ENCODE measurements at places on chromosomes 13 and 19.

DNA sequence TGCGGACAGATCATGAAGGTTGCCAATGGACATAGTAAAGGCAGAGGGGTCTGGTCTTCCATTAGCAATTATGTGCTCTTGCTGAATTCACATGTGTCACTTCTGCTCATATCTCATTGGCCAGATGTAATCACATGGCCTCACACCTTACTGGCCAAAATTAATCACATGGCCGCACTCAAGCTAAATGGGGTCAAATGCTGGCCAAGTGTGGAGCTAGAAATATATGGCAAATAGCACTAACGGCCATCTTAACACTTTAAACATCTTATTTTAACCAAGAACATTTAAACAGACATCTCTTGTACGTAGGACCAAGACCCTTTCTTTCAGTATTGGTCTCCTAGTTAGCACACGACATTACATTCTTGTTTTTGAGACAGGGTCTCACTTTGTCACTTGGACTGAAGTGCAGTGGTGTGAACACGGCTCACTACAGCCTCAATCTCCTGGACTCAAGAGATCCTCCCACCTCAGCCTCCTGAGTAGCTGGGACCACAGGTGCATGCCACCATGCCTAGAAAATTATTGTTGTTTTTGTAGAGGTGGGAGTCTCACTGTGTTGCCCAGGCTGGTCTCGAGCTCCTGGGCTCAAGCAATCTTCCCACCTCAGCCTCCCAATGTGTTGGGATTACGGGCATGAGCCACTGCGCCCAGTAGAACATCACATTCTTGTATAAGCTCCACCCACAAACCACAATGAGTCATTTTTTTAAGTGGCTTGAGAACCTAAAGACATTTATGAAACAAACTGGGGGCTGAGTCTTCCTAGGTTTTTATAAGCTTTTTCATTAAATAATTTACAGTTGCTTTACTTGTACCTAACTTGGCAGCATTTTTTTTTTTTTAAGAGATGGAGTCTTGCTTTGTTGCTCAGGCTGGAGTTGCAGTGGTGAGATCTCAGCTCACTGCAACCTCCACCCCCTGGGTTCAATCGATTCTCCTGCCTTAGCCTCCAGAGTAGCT, 2.9 kb upstream of the PTOV1 start:
- DNase-seq, result no peak

DNA sequence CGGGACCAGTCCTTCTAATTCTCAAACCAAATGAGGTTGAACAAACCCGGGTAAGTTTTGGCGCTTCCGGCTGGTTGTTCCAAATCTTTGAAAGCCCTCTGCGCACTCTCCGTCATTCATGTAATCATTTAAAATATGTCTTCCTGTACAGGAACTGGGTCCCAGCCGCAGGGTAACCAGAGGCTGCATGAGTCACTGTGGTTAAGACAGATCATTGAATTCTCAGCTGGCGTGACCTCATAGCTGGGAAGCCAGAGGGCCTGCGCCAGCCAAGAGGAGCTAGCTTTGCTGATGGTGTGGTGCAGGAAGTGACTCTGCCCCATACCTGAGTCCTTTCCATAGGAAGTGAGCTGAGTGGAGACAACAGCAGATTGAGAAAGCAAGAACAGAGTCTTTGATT, 135.2 kb downstream of the TSHZ3 start:
- peak; percentile 83 for DNase-seq

DNA sequence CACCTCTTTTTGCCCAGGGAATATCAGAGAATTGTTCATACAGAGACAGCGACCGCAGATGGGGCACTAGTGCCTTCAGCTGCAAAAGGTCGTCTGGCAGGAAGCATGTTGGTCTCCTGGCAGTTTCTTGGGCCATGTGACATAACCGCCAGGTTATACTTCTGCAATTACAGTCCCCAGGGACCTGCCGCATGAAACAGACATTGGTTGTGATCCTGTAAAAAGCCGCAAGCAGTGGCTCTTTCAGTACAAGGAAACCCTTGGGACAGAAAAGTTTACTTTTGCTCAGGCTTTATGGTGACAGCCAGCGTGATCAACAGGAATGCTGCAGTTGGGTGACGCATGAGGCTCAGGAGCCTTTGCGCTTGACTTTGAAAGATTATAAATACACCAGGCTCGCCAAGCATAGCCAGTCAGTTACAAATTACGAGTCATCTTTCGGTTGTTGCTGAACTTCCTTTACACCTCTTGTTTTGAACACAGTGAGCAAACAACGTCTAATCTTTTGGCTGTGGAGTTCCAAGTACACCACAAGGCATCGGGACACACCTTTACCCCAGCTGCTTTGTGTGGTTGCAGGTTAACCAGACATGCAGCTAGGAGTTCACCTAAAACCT, 50.5 kb upstream of the UBE2L5 start:
- peak; percentile 62 for DNase-seq

DNA sequence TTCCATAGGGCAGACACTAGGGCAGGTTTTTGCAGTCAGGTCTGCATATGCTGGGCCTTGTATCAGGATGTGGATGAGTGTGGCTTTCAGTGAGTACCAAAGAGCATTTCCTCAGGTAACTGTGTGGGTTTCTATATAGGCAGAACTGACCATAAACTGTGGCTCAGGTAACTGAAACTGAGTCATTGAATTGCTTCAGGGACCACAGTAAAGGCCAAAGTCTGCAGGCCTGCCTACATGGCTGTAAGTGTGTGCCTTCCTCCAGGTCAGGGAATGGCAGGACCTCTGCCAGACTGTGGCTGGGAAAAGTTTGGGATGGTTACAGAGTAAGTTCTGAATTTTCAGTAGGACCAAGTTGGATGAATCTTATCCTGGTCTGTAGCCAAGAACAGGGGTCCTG, 85.6 kb downstream of the ZNF486 start:
- no peak for DNase-seq

GRCh38 chr19:3919793-3920192, 13.1 kb upstream of the NMRK2 start:
- no peak for DNase-seq

GRCh38 chr13:102830646-102831045, 15.2 kb upstream of the ERCC5 start:
- no peak for DNase-seq

DNA sequence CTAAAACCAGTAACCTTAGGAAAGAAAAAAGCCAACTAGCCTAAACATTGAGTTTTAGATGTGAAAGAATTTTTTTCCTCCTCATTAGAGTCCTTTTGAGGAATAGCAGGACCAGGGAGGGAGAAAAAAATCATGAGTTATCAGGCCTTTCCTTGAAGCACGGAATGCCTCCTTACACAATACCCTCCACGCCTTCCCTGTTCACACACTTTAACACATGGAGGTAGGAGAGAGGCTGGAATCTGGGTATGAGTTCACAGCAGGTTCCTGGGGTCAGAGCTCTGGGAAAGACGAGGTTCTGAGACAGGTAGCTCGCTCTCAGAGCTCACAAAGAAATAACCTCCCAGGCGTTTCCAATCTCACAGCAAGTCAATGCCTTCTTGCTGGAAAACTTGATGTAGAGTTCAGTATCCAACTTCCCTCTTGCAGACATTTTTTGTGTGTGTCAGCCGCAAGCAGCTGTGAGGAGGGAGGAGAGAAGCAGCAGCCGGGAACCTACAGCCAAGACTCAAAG, 716 bp downstream of the ZNF573 start:
- no peak for DNase-seq

DNA sequence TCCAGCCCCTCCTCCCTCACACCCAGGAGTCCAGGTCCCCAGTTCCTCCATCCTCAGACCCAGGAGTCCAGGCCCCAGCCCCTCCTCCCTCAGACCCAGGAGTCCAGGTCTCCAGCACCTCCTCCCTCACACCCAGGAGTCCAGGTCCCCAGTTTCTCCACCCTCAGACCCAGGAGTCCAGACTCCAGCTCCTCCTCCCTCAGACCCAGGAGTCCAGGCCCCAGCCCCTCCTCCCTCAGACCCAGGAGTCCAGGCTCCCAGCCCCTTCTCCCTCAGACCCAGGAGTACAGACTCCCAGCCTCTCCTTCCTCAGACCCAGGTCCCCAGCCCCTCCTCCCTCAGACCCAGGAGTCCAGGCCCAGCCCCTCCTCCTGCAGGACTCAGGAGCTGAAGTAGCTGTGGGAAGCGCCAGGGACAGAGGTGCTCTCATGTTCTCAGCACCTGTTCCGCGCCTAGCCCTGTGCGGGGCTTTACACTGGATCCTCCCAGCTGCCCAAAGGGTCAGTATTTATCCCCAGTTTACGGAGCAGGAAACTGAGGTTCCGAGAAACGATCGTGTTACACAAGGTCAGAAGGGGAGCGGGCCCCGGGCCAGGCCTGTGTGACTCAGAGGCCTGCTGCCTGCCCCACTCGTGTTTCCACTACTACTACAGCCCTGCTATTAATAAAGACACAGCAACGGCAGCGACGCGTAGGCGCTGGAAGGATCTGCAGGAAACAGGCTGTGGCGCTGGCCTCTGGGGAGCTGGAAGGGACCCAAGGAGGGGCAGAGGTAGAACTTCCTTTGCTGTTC, 1.7 kb upstream of the SBK3 start:
- no peak for DNase-seq

DNA sequence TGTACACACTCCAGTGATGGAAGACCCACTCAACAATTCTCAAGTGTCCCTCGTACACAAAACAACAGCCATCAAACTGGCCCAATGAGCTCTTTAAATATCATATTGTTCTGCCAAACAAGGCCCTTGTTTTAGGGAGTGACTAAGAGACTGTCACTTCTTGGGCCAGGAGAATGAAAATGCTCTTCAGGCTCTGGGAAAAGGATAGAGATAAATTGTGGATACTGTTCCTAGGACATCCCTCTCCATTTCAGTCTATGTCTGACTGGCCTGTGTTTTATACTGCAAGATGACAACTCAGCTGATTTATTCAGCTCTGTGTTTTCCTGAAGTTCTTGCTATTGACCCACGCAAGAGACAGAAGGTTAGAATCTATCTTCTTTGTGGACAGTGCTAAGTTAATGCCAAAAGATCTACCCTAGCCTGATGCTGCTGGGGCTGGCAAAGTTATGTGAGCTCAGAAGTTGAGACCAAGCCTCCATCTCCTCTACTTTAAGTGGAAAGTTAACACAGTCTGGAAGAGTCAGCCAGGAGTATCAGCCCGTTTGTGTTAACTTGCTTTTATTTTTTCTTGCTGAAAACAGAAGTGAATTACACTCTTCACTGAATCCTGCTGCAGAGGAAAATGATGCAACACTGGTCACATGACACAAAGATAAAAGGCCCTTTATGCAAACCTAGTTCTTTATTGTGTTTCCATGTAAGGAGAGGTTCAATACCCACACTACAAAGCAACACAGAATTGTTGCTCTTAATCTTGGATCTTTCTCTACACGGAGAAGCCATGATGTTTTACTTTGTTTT, 14.6 kb downstream of the FRY start:
- DNase-seq, result no peak

DNA sequence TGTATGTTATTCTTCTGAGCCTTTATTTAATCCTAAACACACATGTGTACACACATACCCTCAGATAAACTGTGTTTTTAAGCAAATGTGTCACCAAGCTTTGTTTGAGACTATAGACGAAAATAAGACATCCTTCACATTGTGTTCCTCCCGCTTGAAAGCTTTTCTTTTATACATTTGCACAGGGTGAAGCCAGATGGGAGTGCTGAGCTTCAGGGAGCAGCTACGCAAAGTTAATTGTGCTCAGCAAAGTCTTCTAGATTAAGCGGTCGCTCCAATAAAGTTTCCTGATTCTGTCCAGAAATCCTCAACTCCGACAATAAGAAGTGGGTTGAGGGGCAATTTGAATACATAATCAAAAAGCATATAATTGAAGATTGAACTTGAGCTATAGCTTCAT, 117.2 kb upstream of the ARGLU1 start:
- no peak for DNase-seq

DNA sequence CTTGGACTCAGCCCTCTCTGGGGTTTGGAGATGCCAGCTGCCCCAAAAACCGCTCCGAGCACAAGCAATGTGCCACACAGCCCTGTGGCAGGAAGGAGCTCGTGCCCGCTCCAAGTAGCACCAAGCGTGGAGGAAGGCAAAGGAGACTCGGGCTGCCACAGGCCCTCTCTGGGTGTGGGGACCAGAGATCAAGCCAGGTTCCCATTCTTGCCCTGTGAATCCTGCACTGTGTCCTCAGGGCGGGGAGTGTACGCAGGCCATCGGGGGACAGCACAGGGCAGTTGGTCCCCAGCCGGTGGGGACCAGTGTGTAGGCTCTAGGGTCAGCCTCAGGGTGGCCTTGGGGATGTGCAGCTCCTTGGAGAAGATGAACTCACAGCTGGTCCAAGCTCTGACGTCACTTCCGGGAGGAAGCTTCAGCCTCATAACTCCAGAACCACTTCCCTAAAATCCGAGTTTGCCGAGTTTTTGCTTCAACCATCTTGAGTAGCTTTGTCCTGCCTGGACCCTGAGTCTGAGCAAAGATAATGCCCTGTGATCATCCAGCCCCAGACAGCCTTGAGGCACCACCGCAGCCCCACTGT, 9.3 kb upstream of the CPAMD8 start:
- no peak for DNase-seq

DNA sequence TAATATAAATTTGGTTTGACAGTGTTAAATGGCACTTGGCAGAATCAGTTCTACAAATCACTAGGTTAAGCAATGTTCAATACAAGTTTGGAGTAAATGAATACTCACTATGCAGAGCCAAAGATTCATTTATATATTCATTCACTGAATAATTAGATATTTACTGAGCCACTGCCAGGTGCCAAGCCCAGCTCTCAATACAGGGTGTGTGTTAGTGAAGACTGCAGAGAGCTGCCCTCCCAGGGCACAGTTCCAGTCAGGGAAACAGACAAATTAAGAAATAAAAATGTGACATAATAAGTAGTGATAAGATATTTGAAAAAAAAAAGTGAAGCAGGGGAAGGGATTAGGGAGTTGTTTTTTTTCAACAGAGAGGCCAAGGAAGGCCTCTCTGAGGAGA, 411.7 kb downstream of the KCNRG start:
- no peak for DNase-seq

DNA sequence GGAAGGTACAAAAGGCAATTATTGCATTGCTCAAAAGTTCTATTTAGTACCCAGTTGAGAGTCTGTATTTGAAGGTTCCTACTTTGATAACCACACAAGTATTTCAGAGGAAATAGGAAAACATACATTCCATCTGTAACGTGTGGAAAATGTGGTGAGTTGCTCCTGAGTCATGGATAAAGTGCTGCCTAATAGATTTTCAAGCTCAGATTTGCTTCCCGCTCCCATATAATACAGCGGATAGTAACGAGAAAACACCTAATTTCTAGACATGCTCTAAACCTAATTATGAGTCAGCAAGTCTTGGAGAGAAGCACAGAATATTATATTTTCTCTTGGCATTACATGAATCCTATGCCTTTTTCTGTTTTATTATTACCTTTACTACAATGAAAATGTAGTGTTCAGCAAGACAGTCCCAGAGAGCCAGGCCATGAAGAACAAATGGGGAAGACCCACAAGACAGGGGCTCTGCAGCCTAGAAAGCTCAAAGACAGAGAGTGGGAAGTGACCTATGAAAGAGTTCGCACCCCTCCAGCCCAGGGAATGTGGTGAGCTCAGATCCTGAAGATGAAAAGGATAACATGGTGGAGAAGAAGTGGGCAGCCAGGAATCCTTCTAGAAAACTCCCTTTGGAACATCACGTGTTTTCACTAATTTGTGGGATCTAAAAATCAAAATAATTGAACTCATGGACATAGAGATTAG, 116.1 kb downstream of the STARD13 start:
- no peak for DNase-seq
